ENCODE measurements at places on chromosomes 5 and 9.
A peak's percentile ranks its signal among the peaks of the same experiment; 100 is the strongest.

DNA sequence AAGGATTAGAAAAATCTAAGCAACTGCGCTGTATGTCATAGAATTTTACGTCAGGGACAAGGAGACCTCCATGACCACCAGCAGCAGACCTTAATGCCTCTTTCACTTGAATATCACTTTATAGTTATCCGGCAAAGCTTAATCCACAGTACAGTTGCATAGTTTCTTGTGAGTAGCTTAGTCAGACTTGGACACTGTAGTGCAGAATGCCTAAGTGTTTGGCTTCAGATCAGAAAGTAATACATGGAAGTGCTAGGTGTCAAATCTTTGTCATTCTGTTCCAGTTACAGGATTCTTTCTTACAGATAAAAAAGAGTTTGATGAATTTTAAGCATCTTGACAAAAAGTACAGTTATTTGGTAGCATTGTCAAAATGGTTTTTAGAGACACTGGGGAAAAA is 239.9 kb upstream of the PAPPA start:
- DNase-seq, result peak; percentile 61

DNA sequence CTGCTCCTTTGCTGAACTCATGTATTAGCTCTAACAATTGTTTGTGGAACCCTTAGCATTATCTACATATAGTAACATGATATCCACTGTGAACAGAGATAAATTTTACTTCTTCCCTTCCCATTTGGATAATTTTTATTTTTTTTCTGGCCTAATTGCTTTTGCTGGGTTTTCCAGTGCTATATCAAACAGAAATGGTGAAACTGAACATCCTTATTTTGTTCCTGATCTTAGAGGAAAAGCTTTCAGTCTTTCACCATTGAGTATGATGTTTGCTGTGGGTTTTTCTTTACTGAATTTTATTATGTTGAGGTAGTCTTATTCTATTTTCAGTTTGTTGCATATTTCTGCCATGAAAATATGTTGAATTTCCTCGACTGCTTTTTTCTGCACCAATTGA is 44.8 kb upstream of the STARD4 start:
- no peak for DNase-seq

GRCh38 chr5:151461312-151461711 is 13.9 kb downstream of the SLC36A1 start:
- DNase-seq, result no peak

- DNase-seq, result no peak
Measured at GRCh38 chr9:75914002-75914401, 23.5 kb downstream of the PCSK5 start.

- peak; percentile 65 for DNase-seq
Measured at GRCh38 chr5:157820593-157821252, 38.2 kb downstream of the CLINT1 start.

- DNase-seq, result no peak
Measured at GRCh38 chr5:32740651-32741050, 29.5 kb downstream of the NPR3 start.

GRCh38 chr5:116340799-116341198 is 233.8 kb downstream of the SEMA6A start:
- DNase-seq, result no peak

DNA sequence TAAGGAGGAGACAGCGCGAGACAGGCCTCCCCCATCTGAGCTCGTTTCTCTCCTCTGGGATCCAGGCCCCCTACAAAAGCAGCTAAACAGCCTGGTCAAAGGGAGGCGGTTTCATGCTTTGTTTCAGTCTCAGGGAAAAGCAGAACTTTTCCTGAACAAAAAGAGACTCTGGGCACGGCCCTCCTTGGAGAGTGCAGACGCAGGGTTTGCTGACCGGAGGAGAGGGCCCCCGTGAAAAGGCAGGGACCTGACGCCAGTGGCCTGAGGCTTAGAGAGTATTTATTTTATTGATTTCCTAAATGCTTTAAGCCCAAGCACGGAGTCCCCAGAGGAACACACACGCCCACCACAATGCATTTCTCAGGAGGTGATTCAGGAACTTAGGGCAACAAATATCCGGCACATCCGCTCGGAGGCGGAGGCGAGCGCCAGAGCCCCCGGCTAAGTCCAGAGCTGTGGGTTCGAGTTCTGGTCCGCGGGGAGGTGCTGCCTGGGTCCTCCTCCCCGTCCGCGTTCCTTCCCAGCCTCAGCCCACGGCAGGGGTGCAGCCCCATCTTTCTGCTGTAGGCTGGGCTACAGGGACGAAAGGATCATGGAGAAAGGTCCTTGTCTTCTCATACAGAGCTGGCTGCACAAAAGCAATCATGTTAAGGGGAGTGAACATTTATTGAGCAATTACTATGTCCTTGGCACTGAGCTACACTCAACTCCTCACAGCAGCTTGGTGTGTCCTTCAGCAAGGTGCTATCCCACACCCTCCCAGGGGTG is 40.0 kb downstream of the PTGES start:
- peak; percentile 87 for DNase-seq

DNA sequence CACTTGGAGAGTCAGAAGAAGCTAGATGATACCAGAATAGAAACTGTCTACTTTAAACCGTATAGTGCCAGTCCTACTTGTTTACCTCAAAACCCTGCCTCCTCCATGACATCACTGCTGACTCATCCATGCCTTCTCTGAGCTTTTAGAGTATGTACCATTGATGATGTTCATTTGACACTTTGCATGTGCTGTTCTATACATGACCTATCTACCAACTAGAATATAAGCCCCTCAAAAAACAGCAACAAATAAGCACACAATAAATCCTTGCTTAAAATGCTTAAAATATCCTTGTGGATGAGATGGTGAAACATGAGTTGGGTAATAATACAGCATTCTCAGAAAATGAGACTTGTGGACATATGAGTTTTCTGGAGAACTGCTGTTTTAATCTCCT is 2.6 kb downstream of the CTNNAL1 start:
- DNase-seq, result peak; percentile 93

DNA sequence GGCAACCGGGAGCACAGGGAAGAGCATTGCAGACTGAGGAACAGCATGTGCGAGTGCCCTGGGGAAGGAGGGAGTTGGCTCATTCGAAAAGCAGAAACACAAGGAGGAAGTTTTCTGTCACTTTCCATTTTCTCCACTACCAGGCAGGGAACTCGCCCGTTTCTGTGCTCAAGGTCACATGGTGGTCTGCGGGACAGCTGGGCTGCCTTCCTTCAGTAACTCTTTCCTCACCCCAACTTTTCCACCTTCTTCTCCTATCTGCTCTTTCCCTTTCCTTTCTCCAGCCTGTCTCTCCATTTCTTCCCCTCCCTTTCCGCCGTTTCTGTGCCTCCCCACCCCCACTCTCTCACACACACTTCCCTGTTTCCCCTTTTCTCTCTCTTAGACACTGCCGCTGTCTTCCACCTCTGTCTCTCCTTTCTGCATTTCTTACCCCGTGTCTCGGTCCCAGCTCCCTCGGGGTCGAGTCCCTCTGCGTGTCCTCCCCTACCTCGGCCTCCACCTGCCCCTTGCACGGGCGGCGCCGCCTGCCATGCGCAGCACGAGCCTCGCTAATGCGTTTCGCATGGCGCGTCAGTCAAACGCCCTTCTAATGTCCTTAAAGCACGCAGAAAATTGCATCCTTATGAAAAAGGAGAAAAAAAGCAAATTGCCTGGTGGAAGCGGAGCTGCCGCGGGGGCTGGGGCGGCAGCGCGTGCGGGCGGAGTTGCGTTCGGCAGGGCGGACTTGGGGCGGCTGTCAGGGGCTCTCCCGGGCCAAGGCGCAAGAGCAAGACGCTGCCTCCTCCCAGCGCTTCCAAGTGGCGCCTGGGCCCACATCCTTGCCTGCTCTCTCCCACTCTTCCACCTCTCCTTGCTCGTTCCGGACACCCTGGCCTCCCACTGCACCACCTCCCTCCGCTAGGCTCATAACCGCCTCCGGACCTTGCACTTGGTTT is 9.5 kb downstream of the BARX1 start:
- DNase-seq, result no peak

GRCh38 chr9:110777196-110777875 is 108.7 kb downstream of the MUSK start:
- DNase-seq, result peak; percentile 36

DNA sequence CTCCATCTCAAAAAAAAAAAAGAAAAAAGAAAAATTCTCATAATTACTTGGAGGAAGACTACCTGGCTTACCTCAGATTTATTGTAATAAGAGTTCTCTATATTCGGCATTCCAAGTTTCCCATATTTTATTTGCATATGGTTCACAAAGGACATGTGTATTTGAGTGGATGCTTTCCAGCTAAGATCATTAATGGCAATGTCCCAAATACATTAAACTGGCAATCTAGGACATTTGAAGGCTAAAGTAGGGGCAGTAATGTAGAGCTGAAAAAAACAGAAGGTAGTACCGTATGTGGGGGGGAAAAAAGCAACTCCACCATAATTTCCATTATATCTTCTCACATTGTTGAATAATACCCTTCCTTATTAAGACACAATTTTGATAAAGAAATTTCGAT is 4.9 kb downstream of the TUT7 start:
- DNase-seq, result peak; percentile 30

DNA sequence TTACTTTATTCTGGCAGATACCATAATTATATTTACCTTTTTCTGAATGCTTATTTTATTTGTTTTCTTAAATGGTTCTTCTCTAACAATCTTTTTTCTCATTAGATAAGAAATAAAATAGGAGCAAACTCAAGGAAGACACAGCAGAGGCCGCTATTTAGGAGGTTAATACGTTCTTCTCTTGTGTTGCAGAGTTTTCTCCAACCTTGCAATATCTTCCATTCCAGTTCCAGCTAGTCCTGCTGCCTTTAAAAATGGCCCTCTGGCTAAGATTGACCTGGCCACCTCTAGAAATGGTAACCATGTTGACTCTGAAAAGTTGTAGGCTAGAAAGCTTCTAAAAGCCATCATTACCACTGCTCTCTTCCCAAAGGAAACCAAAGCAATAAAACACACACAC is 718.8 kb downstream of the MAT2B start:
- DNase-seq, result no peak

DNA sequence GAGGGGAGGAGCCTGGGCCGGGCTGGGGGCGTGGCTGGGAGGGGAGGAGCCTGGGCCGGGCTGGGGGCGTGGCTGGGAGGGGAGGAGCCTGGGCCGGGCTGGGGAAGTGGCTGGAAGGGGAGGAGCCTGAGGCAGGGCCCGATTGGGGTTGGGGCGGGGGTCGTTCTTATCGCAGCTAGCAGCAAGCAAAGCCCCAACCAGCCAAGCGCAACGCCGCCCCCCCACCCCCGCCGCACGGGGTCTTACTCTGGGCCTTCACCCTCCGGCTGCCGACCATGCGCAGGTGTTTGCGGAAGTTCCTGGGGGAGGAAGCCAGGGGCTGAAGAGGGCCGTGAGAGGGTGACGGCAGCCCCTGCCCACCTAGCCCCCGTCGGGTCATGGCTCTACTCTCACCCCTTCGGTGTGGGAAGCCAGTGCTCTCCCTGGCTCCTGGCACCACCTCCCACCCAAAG is 5.0 kb downstream of the NSMF start:
- DNase-seq, result no peak

GRCh38 chr5:27242258-27242626 is 203.9 kb upstream of the CDH9 start:
- DNase-seq, result no peak

GRCh38 chr5:175741556-175741955 is 83.7 kb downstream of the HRH2 start:
- DNase-seq, result no peak

DNA sequence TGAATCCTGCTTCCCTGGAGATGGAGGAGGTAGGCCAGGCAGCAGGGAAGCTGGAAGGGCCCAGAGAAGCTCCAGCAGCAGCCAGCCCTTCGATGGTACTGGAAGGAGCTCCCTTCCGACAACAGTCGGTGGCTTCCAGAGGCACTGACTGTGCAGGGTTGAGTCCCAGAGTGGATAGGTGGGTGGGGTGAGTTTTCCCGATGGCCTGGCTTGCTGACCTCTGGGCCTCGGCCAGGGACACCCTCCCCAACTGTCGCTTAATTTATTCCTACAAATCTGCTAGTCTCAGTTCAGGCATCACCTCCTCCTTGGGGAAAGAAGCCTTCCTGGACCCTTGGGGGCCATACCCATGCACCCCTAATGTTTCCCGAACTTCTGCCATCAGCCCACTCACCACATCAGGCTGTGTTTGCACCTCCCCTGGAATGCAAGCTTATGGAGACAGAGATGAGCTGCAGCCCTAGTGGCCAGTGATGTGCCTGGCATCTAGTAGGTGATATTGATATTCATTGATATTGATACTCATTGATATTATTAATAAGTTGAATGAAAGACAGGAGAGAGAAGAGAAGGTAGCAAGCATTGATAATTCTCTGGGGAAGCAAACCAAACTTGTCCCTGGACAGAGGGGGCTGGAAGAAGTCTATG is 104.6 kb upstream of the BOD1 start:
- DNase-seq, result no peak

- peak; percentile 83 for DNase-seq
Measured at GRCh38 chr5:147522435-147522834, 12.6 kb upstream of the DPYSL3 start.

- DNase-seq, result peak; percentile 75
Measured at GRCh38 chr5:14109041-14109747, 33.9 kb upstream of the TRIO start.

GRCh38 chr5:150254774-150255173 is 34.8 kb downstream of the CAMK2A start:
- no peak for DNase-seq

DNA sequence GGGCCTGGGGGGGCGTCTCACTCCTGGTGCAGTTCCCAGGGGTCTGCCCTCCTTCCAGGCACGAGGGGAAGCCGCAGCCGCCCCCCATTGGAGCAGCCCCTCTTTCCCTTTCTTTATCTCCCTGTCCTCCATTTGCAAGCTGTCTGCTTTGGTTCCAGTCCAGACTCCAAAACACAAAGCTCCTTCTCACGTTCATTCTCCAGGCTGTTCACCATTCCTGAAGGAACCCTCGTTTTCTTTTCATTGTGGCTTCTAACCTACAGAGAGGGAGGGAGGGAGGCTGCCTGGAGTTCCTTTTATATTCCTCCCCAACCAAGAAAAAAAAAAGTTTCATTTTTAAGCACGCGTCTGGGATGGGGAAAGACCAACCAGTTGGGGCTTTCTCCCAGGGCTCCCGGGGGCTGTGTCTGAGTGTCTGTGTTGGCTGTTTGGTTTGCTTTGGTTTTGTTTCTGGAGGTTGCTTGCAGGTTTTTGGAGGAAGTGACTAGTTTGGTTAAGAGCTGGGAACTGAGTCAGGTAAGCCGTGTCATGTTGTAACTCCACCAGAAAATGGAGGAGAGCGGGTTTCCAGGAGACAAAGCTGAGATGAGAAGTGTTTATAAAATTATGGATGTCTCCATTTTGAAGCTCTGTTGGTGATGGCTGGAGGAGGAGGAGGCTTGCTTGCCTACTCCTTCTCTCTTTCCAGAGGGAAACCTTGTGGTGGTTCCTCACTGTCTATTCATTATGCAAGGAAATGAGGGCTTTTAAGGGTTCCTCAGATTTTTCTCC is 1.6 kb downstream of the ZNF462 start:
- DNase-seq, result peak; percentile 43

DNA sequence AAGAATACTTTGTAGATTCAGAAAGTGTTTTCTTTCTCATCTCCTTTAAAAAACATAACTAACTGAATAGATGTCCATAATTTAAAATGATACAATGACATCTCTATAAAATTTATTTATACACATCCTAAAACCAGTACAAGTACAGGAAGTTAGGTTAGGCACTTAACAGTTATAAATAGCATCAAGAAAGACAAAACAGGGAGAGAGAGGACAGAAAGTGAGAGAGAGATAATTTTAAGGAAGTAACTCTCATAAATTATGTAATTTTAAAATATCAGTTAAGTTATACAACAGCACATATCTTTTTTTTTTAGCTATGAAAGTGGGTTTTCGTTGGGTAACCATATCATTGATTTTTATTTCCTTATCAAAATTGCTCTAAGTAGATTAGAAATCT is 1068.6 kb downstream of the TAF11L14 start:
- DNase-seq, result no peak

GRCh38 chr9:37037503-37038301 is 3.6 kb upstream of the PAX5 start:
- no peak for DNase-seq

Measured in IMR-90 (cell line).